AG04449 (cell line): ENCODE measurements at places on chromosomes 16 and 17.
A peak's percentile ranks its signal among the peaks of the same experiment; 100 is the strongest.

DNA sequence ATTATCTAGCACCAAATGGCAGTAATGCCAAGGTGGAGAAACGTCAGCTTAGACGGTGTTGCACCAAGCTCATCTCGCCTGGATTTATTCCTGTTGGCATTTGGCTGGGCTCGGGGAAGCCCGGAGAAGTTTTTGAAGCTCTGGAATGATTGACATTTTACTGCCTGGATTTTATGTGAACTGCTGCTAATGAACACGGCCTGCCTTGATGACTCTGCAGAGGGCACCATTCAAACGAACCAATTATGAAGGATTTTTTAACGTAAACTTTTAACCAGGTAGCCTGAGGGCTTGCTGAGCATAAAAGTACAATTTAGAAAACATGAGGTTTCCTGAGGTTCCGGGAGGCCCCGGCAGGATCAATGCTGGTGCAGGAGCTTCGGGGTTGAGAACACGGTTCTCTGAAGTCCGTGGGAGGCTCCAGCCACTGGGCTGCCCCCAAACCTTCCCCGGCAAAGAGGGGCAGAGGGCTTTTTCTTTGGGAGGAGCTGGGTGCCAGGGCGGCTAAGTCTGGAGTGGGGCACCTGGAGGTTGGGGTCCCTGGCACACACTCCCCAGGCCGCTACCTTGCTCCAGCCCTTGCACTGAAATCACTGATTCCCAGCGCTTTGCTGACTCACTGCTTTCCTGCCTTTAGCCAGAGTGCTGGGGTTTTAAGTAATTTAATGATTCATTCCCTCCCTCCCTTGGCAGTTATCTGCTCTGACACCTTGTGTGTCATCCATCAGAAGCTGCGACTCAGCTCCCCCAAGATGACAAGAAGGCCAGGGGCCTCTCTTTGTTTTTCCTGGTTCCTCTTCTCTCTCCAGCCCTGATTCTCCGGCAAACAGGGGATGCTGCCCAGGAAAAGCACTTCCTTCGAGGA lies 161.2 kb upstream of the IRX3 start:
- DNase-seq, result peak; percentile 45

DNA sequence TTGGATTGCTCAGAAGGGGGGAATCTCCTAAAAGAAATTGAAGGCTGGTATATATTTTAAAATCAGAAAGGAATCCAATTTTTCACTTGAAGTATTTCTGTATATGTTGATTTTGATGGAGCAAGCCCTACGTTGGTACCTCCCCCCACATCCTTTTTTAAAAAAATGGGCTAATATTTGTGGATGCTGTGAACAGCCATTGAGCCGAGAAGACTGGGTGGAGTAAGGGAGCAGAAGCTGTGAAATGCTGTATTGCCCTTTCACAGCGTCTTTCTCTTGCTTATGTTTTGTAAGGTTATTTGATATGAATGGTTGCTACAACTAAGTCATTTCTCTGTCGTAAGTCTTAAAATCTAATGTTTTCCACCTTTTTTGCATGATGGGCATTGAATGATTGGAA lies 2.3 kb downstream of the PAFAH1B1 start:
- DNase-seq, result no peak

DNA sequence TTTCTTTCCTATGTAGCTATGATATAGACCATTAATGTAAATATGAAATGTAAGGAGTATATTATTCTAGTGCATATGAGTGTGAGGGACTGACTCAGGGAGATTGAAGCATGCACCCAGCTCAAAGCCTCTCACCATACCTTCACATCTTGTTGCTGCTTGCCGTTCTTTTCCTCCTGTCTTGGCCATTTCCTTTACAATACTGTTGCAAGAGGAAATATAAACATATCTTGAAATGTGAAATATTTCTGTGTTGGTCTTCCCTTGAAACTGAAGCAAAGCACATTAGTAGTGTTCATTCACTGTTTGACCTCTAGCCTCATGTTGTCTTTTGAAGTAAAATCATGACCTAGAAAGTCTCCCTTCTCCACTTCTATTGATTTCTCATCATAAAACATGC lies 46.6 kb downstream of the PHKB start:
- no peak for DNase-seq

GRCh38 chr17:70622368-70623260 lies 453.3 kb downstream of the KCNJ2 start:
- no peak for DNase-seq

- DNase-seq, result no peak
Observed at GRCh38 chr16:48225456-48225855, 18.6 kb upstream of the LONP2 start.

- DNase-seq, result no peak
Observed at GRCh38 chr17:63652106-63652505, 29.9 kb downstream of the MAP3K3 start.

GRCh38 chr17:17663160-17664063 lies 17.8 kb upstream of the RAI1 start:
- peak; percentile 83 for DNase-seq

DNA sequence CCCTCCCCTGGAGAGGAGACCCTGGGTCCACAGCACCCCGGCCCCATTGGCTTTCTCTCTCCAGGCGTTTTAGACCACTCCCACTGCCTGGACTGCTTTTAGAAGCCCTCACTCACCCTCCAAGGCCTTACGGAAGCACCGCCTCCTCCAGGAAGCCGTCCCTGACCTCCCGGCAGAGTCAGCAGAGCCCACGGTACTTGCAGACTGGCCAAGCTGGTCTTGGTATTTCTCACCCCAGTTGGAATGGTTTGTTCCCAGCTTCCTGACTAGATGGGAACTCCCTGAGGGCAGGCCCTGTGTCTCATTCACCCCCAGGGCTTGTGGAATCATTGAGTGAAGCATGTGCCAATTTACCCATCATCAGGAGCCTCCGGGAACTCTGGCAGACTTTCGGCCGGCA lies 9.2 kb downstream of the SCGB1C2 start:
- DNase-seq, result no peak

DNA sequence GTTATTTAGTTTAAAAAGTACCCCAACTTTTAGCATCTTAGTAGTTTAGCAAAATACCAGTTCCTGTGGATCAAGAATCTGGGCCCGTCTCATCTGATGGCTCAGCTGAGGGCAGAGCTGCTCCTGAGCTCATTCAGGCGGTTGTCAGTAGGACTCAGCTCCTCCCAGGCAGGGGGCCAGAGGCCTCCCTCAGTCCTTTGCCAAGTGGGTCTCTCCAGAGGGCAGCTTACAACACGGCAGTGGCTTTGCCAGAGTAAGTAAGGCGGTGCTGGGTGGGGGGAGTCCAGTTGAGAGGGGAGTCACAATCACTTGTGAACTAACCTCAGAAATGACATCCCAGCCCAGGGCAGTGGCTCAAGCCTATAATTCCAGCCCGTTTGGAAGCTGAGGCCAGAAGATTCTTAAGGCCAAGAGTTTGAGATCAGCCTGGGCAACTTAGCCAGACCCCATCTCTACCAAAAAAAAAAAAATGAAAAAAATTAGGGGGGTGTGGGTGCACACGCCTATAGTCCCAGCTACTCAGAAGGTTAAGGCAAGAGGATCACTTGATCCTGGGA lies 81.5 kb upstream of the MED9 start:
- DNase-seq, result no peak

DNA sequence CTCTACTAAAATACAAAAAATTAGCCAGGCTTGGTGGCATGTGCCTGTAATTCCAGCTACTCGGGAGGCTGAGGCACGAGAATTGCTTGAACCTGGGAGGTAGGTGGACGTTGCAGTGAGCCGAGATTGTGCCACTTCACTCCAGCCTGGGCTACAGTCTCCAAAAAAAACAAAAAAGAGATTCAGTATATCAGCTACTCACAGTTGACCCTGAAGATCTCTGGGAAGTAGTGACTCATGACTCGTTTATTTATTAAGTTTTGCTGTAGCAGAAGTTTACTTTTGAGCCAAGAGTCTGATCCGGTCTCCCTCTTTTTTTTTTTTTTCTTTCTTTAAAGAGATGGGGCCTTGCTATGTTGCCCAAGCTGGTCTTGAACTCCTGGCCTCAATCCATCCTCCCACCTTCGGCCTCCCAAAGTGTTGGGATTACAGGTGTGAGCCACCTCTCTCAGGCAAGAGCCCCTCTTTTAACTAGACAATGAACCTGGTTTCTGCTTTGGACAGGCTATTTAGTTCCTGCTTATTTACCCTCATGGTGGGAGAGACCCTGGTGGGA lies 4.4 kb downstream of the MVP start:
- DNase-seq, result no peak

DNA sequence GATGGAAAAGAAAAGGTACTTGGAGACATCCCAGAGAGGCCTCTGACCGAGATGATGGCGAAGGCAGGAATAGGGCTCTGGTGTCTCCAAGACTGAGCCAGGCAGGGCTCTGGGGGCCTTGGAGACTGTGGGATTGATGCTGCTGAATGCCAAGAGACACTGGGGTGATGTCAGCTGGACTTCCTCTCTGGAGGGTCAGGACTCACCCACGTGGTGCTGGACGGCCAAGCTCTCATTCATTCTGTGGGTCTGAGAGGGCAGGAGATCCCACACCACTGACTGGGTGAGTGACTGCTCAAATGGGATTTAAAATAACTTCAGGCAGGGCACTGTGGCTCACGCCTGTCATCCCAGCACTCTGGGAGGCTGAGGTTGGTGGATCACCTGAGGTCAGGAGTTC lies 64.8 kb downstream of the NT5M start:
- no peak for DNase-seq

DNA sequence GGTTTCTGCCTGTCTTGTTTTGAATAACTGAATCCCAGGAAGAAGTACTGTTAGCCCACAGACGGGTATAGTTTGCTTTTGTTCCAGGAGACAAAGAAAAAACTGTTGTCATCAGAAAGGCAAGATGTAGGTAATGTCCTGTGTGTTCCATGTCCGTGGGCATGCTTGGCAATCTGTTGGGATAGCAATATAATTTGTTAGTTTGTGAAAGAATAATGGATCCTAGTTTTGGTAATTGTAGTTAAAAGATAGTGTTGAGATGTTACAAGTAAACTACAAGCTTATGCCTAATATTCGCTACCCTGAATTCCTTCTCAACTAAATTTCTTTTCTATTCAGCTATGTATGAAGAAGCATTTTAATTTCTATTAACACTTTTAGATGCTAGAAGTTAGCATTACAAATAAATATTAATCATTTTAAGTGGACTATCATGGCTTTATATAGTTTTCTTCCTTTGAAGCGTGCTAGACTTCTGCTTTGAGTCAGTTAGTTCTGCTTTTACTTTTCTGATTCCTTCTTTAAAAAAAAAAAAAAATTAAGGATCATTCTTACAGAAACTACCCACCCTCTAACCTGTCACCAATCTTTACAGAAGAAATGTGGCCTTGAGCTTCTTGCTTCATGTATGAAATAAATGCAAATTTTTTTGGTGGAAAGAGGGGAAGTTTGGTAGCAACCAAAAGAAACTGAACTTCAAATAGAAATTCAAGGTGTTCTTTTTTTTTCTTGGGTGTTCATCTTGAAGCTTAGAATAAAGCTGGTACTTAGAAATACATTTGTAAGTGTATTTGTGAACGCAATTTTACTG lies 2.4 kb downstream of the EVI2A start:
- DNase-seq, result no peak

GRCh38 chr17:15462976-15463772 lies 4.2 kb downstream of the CDRT4 start:
- no peak for DNase-seq

DNA sequence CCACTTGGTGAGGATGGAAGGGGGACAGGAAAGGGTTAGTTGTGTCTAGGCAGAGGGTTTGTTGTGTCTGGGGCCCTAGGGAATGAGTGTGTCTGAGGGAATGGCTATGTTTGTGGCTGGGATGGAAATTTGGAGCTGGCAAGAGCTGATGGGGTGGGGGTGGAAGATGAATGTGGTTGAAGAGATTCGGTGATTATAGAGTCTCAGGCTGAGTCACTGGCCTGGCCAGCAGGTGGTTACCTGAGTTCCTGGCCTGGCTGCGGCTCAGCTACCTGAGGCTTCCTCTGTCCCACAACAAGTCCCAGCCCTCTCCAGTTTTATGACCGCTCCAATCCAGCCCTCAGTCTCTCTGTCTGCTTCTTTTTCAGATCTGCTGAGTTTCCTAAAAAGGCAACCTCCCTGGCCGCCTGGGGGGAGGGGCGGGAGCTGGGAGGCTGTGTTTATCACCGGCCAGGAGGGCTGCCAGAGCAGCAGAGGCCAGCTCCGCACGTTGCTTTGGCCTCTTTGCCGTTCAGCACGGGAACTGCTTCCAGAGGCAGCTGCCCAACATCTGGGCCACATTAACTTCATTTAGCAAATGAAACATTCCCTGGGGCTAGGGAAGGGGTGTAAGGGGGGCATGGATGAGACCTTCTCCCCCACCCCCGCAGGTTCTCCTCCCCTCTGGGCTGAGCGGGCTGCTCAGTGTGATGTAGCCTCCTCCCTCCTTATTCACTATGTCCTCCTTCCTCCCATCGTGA lies 21.8 kb downstream of the ITGB3 start:
- DNase-seq, result no peak

DNA sequence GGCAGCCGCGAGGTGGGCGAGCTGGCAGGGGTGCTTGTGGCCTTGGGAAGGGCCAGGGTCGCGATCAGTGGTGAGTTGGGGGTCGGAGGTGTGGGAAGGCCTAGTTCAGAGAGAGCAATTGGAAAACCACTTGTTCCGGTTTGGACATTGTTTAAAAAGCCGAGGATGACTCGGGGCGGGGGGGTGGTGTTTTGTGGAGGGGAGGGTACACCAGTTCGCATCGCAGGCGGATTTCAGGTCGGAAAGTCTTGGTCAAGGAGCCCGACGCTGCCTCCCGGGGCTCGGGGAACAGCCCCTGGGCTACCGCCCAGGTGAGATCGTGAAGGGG lies 66.4 kb downstream of the KPNA2 start:
- no peak for DNase-seq

GRCh38 chr16:77404775-77405174 lies 30.1 kb downstream of the ADAMTS18 start:
- DNase-seq, result no peak

DNA sequence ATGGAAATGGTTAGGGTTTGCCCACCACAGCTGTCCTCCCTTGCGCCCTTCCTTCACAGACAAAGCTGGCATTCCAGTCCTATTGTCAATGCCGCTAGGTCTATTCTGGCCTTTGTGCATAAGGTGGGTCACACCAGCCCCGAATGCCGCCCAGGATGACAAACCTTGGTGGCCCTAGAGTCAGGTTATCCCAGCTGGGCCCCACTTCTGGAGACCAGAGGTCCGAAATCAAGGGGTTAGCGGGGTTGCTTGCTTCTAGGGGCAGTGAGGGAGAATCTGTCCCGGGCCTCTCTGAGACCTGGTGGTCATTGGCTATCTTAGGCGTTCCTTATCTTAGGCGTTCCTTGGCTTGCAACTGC lies 472.1 kb downstream of the SOX9 start:
- no peak for DNase-seq
